A549 treated with dexamethasone at 1 μM for 4 hours (cell line): ENCODE measurements at places on chromosomes 5 and 9. TPM values are rescaled to one million over a fixed set of nuclear protein-coding genes. Genes with fewer than 3 reads are reported as not detected.

The PCDHGB6 gene
- total RNA-seq = 0.08 to 0.15 TPM (median 0.13 TPM) in 5 replicates

The C9 gene
- total RNA-seq = not detected in 5 replicates

The CDX1 gene
- not detected in 5 replicates for total RNA-seq

The ANKRD31 gene
- total RNA-seq = 0.03 to 0.06 TPM (median 0.05 TPM) in 4 of 5 replicates, not detected in the other

The CDH12 gene
- 0.03 TPM in 2 of 5 replicates, not detected in the others for total RNA-seq

The INPP5E gene
- 11.2 to 21.3 TPM (median 18.1 TPM) in 5 replicates for total RNA-seq

The FGF1 gene
- total RNA-seq = 0.13 to 0.73 TPM (median 0.42 TPM) in 5 replicates

The PCDHGA1 gene
- total RNA-seq = 0.22 to 0.32 TPM (median 0.26 TPM) in 5 replicates

The N4BP3 gene
- total RNA-seq = 0.74 to 0.95 TPM (median 0.87 TPM) in 5 replicates

The DMRT2 gene
- total RNA-seq = 0.05 to 0.12 TPM (median 0.06 TPM) in 3 of 5 replicates, not detected in the others

The PCDHB1 gene
- total RNA-seq = not detected in 5 replicates

The SLC45A2 gene
- total RNA-seq = not detected in 5 replicates

The PCDHGA6 gene
- 0.12 to 0.32 TPM (median 0.29 TPM) in 5 replicates for total RNA-seq

The ADAMTS2 gene
- 0.08 to 0.28 TPM (median 0.09 TPM) in 5 replicates for total RNA-seq

The PCDHGB2 gene
- 0.05 to 0.16 TPM (median 0.11 TPM) in 5 replicates for total RNA-seq

The CCL27 gene
- total RNA-seq = 0.13 TPM in 2 of 5 replicates, not detected in the others

The C9orf50 gene
- 0.08 to 0.18 TPM in 2 of 5 replicates, not detected in the others for total RNA-seq

The ADGRV1 gene
- 0.45 to 0.84 TPM (median 0.65 TPM) in 5 replicates for total RNA-seq

The ZFP2 gene
- total RNA-seq = 0.03 to 0.06 TPM (median 0.04 TPM) in 3 of 5 replicates, not detected in the others
